ENCODE measurements at places on chromosomes 6 and 20.

GRCh38 chr20:19330731-19331130 is 118.3 kb downstream of the SLC24A3 start:
- DNase-seq, result no peak

DNA sequence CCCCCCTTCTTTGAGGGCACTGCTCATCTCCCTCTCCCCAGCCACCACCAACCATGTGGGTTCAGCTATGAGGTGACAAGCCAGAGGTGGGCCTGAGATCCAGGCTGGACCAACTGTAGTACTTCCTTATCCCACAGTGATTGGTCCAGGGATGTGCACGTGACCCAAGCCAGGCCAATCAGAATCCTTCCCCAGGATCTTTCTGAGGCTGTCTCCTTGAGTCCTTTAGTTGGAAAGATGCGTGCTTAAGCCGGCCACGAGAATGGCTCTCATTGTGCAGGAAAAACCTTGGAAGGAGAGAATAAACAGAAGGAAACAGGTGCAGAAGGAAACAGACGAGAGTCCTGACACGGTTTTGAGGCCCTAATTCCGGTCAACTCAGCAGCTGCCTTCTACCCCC is 39.2 kb downstream of the ZC3H12D start:
- DNase-seq, result no peak

GRCh38 chr6:148250975-148251685 is 91.5 kb upstream of the SASH1 start:
- DNase-seq, result no peak

GRCh38 chr6:51778666-51779065 is 308.7 kb downstream of the PKHD1 start:
- DNase-seq, result no peak

GRCh38 chr6:83536034-83536646 is 23.8 kb downstream of the PRSS35 start:
- DNase-seq, result peak; percentile 39

- no peak for DNase-seq
Observed at GRCh38 chr20:5215672-5216304, 89.0 kb downstream of the CDS2 start.

- DNase-seq, result no peak
Observed at GRCh38 chr6:91098006-91098405, 511.1 kb upstream of the MAP3K7 start.

- no peak for DNase-seq
Observed at GRCh38 chr20:14210146-14210545, 127.3 kb downstream of the FLRT3 start.

GRCh38 chr6:81754906-81755305 is 2.4 kb upstream of the TENT5A start:
- DNase-seq, result no peak

- DNase-seq, result peak; percentile 42
Observed at GRCh38 chr20:4519534-4519933, 202.2 kb upstream of the PRND start.

- no peak for DNase-seq
Observed at GRCh38 chr6:96212066-96212465, 196.3 kb downstream of the FUT9 start.

- no peak for DNase-seq
Observed at GRCh38 chr6:105611606-105612005, 208.7 kb upstream of the PREP start.

GRCh38 chr20:4090756-4091489 is 75.6 kb upstream of the RNF24 start:
- no peak for DNase-seq

- no peak for DNase-seq
Observed at GRCh38 chr6:145547594-145548335, 187.6 kb downstream of the EPM2A start.

DNA sequence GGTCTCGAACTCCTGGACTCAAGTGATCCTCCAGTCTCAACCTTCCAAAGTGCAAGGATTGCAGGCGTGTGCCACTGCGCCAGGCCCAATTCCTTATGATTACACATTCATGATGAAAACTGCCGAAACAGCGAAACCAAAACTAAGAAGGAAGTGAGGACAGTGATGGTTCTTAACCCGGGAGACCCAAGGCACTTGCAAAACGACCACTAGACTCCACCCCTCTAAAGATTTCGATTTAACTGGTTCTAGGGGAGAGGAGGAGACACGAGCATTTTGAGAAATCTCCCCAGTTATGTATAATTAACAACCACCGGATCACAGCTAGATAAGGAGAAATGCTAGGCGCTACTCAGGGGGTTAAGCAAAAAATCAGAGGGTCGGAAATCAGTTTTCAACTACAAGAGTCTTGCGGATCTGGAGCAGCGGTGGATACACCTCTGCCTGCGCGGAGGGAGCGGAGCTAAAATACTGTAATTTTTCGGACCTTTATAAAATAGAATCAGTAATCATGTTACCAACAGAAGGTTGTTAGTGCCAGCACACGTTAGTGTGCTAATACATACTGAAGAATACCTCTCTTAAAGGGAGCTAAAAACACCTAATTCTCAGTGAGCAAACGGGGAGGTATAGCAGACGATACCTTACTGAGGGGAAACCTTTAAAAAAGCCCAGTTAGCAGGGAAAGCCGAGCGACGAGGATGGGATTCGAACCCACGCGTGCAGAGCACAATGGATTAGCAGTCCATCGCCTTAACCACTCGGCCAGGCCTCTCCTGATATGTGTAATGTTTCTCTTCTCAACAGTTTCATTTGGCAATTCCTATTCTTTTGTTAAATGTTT is 60.0 kb upstream of the BTN3A2 start:
- no peak for DNase-seq

DNA sequence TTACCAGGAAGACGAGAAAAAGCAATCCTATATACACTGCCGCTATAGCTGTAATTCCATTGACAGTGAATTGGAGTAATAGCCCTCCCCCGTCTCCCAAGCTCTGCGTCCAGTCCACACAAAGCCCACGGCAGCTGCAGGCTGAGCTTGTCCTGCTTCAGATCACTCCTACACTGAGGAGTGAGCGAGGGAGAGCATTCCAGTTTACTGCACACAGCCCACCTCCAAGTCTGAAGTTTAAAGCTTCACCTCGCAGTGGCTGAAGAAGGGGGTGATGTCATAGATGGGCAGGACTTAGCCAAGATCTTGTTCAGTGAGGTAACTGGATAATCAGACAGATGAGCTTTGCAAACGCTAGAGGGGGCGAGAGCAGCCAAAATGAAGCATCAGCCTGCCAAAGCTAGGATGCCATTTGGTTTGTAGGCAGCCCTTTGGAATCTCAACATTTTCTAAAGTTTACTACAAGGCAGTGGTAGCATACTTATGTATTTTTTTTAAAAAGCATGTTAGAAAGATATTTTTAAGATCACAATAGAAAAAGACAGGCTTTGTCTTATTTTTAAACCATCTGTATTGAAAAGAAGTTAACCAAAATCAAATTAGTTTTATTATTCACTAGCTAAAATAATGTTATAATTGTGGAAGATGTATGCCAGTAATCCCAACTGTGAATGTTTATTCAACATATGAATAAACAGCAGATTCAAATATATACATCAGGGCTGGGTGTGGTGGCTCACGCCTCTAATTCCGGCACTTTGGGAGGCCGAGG is at the start of gene FLRT3:
FLRT3 (minus strand) TSS at position 213 of the 772 bp plus-strand sequence. CDS start 10,106 bp downstream, outside the sequence.
- DNase-seq, result peak; percentile 34

- no peak for DNase-seq
Observed at GRCh38 chr20:31948008-31948407, 3.8 kb downstream of the PDRG1 start.

DNA sequence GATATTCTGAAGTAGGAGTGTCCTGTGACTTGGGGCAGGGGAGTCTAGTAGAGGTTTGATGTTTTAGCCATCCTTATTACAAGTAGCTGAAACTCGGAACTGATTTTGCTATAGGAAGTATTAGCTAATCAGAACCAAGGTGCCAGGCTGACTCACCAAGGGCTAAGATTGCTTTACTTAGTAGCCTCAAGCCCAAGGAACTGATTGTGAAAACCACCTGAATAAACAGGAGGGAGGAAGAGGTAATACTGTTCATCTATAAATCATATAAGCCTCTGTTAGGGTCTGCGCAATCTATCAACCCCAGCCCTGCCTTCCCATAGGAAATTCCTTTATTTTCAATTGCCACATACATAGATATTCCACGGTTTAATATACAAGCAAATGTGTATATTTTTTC is 54.4 kb downstream of the GNAS start:
- DNase-seq, result no peak

DNA sequence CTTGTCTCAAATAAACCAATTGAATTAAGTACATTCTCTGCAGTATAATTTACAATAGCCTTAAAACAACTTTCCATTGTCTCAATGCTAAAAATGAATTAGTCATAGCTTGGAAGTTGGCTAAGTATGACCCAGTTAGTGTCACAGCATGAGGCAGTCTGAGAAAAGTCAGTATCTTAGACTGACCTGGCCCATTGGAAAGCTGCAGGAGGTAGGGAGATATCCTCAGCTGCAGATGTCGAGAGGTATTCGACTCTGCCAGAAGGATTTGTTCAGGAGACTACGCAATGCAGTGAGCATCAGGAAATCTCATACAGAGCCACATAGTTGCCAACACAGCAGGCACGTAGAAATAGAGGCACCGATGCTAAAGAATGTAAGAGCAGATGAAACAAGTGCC is 350.9 kb upstream of the NRSN1 start:
- no peak for DNase-seq

DNA sequence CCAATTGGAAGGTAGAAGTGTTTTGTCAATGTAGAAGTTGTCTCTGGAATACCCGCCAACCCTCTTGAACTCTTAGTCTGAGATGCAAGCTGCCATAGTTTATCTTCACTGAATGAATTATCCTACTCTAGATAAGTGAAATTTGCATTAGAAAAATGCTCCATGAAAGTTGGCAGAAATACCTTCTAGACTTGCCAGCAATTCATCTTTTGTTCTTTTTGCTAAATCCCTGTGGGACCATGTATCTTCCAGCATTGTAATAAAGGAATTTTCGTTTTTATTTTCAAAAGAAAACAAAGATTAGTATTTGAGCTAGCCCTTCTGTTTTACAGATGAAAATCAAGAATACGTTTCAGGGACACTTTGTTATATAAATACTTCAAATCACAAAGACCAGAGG is 244.2 kb downstream of the CBLN4 start:
- DNase-seq, result no peak

DNA sequence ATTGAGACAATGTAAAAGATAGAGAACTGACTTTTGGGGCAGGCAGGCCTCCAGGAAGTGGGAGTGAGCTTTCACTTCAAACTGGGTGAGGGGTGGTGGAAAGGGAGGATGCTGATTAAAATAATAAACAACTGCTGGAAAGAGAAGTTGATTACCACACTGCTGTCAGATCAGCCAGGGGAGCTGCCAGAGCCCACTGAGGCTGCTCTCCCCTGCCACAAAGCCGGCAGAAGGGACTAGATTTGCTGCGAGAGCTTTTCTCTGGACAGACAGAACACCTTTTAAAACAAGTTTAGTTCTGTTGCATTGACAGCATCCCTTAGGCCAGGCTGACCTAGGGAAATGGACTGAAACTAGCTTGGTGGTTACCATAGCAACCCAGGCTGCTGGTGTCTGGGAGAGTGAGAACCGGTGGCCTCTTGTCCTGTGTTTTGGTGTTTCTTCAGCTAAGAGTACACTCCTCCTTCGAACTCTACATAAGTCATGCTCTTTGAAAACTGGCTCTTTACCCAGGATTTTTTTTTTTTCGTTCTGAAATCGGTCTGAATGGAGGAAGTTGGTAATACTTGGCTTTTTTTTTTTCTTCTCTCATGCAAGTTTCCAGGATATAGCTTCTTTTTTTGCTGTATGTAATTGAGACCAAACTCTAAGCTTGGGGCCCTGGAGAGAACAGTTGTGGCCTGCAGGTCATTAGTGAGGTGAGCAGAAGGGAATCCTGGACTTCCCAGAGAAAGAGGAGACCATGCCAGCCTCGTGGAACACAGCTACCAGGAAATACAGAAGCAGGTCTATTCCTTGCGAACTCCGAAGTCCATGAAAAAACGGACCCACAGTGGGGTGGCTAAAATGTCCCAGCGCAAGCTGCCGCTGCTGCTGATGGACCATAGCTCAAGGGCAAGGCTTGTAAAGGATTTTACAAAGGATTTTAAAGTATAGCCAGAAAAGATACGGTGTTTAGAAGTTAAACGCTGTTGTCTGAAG is 374.4 kb downstream of the UTRN start:
- no peak for DNase-seq

DNA sequence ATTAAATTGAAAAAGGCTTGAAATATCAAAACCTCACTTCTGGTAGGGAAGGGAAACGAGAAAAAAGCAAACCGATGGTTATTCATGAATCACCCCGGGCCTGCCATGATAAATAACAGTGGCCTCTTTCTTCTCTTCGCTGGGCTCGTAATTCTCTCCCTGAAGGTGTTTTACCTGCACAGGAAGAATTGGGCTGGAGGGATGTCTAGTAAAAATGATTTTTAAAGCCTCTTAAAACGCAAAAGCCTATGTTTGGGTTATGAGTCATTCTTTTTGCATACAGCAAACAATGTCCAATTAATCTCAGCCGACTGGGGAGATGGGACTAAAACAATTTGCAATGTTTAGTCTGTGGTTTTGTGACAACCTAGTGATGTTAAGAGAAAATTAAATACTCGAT is 16.8 kb downstream of the LINC00237 start:
- no peak for DNase-seq

DNA sequence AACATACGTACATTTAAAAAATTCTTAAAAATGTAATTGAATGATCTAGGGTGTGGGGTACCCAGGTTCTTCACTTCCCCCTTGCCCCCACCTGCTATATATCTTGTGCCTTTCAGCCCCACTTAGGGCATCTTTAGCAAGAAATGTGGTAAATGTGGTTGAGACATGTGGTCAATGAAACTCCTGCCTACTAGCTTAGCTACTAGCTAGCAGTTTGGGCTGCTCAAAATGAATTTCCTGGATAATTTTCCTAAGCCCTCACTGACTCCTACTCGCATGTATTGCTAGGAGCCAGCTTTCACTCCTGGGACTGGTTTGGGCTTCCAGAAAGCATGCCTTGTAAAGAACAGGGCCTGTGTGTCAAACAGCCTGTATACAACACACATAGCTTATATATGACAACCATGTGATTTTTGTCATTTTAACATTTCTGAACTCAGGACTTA is 257.3 kb downstream of the ATXN1 start:
- DNase-seq, result no peak
